ENCODE measurements at places on chromosomes 16 and 17. TPM values are rescaled to one million over a fixed set of nuclear protein-coding genes. Genes with fewer than 3 reads are reported as not detected.

Gene ITGA2B
- polyA plus RNA-seq = 5.2 TPM

DNA sequence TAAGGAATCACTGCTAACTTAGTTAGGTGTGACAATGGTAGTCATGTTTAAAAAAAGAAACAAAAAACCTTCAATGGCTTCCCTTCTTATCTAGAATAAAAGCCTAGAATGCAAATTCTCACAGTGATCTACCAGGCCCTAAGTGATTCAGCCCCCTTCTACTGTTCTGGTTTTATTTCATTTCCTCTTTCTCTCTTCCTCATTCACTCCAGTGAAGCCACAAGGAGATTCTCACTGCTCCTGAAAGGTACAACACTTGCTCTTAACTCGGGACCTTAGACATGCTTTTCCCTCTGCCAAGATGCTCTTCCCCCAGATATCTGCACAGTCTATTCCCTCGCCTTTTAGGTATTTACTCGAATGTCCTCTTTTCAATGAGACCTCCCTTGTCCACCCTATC lies 3.7 kb downstream of the PIGS start:
- DNase-seq = no peak

- DNase-seq = peak; percentile 39
Observed at GRCh38 chr16:22321340-22322001, 24.3 kb downstream of the POLR3E start.

DNA sequence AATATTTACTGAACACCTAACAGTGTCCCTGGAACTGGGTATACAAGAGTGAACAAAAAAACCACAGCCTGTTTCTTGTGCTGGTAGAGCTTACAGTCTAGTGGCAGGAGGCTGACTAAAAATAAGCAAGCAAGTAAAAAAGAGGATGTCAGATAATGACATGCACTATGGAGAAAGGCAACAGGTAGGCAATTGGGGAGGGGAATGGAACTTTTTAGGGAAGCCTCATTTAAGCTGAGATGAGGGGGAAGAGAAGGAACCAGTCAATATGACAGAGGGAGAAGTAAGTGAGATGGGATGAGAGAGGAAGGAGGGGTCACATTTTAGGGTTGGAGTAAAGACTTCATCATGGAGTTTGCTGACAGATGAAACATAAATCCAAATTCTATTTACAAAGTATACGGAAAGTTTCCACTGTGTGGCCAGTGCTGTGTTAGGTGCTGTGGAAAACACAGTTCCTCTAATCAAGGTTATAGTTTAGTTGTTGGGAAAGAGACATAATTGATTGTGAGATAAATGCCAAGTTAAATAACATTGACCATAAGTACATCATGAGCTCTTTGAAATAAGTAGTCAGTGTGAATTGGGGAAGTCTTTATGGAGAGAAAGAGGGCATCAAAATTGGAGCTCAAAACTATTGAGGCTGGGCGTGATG lies 251.4 kb downstream of the FTO start:
- no peak for DNase-seq

DNA sequence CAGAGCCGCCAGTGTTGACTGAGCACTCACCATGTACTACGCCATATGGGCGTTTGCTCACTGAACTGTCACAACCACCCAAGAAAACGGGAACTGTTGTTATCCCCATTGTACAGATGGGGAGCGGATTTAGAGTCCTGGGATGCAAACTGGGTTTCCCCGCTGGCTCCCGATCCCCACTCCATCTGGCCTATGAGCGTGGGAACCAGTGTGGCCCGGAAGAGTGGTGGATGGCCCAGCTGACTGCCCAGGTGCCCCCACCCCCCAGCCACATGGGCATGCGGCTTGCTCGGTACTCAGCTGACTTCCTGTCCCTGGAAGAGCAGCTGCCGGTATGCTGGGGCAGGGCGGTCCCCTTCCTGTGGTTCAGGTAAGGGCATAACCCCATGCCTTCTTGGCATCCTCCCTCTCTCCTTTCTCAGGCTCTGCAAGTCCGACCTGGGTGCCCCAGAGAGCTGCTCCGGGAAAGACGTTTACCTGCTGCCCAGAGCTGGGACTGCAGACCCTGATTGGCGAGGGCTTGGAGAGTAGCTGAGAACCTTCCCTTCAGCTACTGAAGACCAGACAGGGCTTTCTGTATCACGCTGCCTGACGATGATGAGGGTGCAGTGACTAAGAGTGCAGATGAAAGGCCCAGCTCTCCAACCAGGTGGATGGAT lies 16.2 kb downstream of the SOCS3 start:
- no peak for DNase-seq

DNA sequence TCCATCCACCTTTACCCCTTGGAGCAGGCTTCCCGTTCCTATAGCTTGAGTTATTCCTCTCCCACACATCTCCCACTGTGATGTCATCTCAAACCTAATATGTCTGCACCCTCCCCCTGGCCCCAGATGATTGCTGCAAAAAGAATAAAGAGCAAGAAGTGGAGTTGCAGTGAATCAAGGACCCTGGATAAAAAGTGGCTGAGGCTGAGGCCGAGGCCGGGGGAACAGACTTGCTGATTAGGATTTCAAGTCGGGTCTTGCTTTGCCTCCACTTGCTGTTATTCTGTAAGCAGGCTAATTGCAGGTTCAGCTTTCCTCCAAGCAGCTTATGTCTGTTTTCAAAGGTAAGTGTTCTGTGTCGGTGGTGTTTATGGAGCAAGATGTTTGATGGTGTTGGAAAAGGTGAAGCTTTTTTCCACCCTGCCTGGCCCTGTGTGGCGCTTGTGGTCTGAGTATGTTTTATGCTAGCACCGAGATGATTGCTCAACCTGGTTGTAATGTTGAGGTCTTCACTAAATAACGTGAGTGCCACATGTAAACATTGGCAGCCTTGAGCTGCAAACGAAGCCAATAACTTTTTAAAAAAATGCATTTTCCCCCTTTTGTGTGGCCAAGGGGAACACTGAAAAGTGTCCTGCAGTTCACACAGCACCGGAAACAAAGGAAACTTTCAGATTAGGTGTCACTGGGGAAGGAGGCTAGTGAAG lies 15.4 kb downstream of the HS3ST3B1 start:
- DNase-seq = no peak

GRCh38 chr17:54982399-54982798 lies 13.8 kb downstream of the STXBP4 start:
- no peak for DNase-seq

DNA sequence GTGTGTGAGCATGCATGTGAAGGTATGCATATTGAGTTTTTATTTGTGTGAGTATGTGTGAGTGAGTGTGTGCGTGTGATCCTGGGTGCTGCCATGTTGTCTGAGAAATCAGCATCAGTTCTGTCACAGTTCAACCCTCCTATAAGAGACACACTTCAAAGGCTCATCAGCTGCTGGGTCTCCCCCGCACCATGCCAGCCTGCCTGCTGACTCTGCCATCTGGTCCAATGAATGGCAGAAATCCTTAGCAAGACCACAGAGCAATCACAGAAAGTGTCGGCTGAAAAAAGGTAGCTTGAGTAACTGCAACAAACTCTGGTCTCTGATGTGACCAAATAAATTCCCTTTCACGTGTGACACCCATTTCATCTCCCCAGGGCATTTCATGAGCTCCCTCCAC lies 381.8 kb upstream of the MAF start:
- no peak for DNase-seq

Gene LLGL1
- polyA plus RNA-seq = 36.9 TPM

DNA sequence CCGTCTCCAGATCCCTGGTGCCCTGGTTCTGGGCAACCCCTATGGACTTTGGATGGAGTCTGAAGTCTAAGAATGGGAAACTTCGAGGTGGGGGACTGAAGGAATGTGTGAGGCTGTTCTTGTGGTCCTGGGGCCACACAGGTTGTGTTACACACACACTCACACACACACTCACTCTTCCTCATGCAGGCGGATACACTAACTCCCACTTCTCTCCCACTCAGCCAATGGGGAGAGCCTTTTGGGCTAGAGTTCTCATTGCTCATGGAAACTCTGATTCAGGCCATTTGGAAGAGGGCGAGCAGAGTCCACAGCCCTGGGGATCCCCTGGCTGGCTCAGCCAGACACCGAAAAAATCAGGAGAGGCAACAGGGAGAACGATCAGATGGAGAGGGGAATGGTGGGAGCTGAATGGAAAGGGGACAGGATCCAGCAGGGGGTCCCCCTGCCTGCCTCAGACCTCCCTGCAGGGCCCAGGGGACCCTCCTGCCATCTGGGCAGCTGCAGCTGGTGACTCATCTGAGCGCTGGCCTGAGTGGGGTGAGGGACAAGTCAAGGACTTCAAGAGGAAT lies 9.1 kb downstream of the IGFBP4 start:
- DNase-seq = no peak

DNA sequence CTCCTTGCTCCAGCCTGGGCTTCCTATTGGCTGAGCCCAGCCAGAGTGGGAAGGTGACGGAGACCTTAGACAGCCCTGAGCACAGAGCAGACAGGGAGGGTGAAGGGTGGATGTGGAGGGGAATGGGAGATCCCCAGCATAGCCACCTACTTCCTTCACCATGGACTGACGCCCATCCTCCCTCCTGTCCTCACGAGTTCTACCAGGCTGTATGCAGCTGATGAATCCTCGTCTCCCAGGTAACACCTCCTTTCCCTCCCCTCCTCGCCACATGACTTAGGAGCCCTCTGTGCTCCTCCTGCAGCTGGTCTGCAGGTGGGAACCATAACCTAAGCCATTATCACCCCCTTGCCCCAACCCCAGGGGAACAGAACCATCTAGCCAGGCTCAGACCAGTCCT lies 9.0 kb upstream of the CRHR1 start:
- no peak for DNase-seq

DNA sequence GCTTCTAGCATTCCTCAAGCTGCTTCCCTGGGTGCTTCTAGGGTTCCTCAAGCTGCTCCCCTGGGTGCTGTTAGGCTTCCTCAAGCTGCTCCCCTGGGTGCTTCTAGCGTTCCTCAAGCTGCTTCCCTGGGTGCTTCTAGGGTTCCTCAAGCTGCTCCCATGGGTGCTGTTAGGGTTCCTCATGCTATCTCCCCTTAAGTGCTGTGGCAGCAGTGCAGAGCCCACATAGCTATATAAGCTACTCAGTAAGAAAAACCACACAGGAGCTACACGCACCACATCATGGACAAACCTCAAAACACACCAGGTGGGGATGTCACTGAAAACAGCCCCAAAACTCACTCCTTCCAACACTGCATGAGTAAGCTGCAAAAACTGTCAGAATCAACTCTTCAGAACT lies 35.2 kb downstream of the ANKRD11 start:
- no peak for DNase-seq

- no peak for DNase-seq
Observed at GRCh38 chr17:57338257-57338914, 82.1 kb downstream of the MSI2 start.

Gene LGALS9B
- polyA plus RNA-seq = not detected

Gene CD300A
- 0.86 TPM for polyA plus RNA-seq

DNA sequence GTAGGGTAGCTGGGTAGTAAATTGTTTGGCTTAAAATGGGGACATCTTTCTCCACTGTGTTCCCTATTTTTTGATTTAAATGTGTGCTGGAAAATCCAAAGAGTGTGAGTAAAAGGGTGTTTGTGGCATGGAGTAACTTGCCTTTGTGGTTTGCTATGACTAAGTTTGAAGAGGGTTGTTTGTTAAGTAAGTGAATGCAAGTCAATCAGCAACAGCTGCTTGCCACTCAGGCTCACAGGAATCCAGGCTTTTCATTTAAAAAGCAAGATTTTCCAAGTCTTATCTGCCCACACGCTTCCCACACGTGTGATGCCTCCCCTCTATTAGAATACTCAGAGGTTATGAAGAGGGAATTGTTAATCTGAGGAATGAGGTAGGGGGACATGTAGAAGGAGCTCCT lies 847.7 kb upstream of the RBFOX1 start:
- DNase-seq = no peak

DNA sequence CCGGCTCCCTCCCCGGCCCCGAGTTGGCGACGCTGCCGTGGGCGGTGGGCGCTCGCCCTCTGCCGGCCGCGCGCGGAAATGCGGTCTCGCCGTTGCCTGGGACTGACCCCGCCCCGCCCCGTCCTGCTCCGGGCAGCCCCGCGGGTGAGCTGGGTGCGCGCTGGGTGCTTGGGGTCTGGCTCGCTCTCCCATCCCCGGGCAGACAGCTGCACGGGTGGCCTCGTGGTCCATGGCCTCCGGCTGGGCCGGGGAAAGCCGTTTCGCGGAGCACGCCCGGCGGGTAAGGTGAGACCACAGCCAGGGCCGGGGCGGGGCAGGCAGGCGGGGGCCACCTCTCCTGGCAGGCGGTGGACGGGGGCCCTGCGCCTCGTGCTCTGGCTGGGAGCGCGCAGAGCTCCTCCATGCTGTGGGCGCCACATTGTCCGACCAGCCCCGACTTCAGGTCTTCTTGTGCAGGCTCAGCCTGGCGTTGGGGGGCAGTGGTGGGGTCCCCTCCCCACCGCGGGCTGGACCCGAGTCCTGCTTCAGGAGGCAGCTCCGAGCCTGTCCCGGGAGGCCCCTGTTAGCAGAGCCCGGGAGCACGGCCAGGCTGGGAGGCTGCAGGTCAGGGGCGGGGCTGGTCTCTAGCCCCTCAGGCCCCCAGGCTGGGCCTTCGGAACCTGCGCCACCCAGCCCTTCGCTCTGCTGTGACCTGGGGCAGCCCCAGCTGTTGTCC lies 7.0 kb upstream of the C1QTNF8 start:
- DNase-seq = no peak

Gene TP53TG3F
- not detected for polyA plus RNA-seq

GRCh38 chr17:7550344-7550743 lies 1.5 kb downstream of the TNFSF12 start:
- no peak for DNase-seq

Gene CCL16
- polyA plus RNA-seq = 0.17 TPM

DNA sequence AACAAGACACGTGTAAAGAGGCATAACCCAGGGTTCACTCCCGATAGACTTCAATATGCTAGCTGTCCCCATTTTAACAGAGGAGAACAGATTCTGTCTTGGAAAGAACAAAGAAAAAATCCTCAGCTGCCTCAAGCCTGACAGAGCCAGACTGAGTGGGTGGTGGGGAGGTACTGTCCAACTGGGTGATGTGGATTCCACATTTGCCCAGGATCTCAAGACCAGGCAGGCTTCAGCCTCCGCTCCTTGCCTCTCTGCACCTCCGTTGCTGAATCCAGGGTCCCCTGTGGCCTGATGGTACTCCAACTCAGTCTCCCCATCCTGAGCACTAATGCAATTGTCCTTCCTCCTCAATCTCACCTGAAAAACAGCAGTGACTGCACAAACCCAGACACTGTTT lies 163.8 kb downstream of the GSG1L start:
- DNase-seq = no peak

Gene MT1M
- polyA plus RNA-seq = not detected

Gene NR1D1
- polyA plus RNA-seq = 4.2 TPM

Gene RUSF1
- polyA plus RNA-seq = 71.6 TPM
